ENCODE measurements at places on chromosomes 2 and 18.
A peak's percentile ranks its signal among the peaks of the same experiment; 100 is the strongest.

GRCh38 chr2:112483831-112484230, 1.9 kb downstream of the TTL start:
- DNase-seq: no peak

DNA sequence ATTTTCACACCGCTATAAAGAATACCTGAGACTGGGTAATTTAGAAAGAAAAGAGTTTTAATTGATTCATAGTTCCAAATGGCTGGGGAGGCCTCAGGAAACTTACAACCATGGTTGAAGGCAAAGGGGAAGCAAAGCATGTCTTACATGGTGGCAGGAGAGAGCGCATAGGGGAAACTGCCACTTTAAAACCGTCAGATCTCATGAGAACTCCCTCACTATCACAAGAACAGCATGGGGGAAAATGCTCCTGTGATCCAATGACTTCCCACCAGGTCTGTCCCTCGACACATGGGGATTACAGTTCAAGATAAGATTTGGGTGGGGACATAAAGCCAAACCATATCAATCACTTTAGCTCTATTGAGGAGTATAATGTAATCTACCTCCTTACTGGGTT, 53.5 kb downstream of the ABCB11 start:
- DNase-seq: no peak

GRCh38 chr2:131046918-131047652, 46.2 kb downstream of the FAM168B start:
- DNase-seq: no peak

DNA sequence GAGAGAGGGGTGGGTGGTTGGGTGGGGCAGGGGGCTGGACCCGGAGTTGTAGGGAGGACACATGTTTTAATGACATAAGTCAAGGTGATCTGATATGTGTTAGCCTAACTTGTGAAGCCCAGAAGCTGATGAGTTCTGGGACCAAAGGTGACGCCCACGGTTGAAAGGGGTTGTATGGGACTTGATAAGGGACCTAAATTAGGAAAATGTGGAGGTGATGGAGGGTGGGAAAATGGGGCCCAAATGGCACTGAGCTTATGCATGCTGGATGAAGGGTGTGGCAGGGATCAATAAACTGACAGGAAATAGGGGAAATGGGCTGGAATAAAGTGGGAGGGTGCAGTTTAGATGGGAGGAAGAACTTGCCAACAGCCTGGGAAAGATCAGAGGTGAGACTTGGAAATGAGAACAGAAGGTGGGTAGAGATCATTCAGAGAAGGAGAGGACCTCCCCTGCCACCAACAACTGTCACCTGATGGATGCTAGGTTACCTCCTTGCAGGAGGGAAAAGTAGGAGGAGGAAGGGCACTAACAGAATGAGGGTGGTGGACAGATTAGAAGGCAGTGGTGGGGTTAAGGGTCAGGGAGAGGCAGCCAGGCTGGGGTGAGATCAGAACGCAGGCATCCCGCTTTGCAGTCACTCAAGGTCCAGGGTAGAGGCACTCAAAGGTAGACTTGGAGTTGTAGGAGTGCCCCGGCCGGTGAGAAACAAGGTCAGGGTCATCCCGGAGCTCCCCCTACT, 15.3 kb downstream of the WNT10A start:
- no peak for DNase-seq

DNA sequence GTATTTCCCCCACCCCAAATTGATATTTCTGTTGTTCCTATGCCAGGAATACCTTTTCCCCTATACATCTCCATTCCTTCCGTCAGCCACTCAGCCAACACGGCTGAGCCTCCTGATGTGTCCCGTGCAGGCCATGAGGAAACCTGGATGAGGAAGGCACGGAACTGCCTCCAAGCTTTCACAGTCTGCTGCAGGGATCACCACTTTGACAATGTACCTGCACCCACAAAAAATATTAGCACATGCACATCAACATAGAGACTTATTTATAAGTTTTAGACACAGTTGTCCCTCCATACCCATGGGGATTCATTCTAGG, 101.4 kb upstream of the PPP1CB start:
- DNase-seq: no peak

DNA sequence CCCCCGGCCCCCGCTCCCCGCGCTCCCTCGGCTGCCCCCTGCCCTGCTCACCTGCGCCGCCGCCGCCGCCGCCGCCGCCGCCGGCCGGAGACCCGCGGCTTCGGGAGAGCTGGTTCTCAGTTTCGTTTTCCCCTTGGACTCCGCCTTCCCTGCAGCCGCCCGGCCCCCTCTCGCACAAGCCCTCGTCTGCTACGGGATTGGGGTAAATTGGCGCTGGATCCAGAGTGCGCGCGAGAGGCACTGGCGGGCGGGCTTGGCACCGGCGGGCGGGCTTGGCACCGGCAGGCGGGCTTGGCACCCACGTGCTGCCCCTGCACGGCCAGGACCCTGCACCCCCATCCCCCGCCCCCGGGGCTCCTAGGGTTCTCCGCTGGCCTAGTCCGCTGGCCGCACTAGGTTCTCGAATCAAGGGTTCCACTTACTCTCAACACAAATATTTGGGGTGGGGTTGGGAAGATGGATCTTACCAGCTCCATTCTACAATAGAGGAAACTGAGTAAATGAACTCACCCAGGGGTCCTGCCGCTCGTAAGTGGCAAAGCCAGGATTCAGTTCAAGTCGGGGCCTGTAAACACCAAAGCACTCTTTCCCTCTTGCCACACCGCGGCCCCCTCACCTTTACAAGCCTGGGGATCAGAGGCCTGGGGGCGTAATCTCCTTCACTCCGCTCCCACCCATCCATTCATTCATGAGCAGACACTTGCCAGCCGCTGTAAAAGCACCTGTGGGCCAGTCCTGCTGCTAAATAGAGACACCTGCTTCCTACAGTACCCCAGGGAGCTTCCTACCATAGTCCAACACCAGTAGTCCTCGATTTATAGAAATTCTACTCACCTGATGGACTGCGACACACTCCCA, at the start of gene EIF2AK2:
EIF2AK2 (minus strand) TSS at position 124 of the 858 bp plus-strand sequence. CDS start 9,174 bp downstream, outside the sequence.
- DNase-seq: peak; percentile 44

- no peak for DNase-seq
These were observed 28.6 kb downstream of the PCBP1 start for GRCh38 chr2:70115646-70116442.

GRCh38 chr2:128903637-128904036, 585.0 kb upstream of the HS6ST1 start:
- DNase-seq: no peak

GRCh38 chr2:119085613-119086012, 72.9 kb downstream of the C1QL2 start:
- DNase-seq: no peak

DNA sequence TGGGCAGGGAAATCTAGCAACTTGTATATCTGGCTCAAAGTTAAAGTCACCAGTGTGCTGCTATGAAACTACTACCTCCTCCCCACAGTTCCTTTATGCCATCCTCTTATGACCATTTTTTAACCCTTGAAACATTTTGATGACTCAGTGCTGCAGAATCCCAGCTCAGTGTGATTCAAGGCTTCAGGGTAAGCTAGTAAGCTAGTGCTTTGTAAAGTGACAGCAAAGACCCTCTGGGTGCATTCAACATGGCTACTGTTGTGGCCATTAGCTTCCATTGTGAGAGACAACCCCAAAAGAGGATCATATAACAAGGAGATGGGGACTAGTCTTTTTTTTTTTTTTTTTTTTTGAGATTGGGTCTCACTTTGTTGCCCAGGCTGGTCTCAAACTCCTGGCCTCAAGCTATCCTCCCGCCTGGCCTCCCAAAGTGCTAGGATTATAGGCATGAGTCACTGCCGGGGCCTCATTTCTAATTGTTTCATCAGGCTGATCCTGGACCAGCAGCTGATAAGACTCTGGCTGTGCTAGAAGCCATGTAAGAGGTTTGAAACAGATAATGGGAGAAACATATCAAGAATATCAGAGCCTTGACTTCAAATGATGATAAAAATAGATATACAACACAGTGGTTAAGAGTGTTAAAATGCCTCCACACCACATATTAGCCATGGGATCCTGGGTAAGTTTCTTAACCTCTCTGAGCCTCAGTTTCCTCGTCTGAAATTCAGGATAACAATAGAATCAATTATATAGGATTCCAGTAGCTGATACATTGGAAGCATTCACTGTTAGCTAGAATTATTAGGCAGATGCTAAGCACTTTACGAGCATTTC, 65.7 kb upstream of the RTN4 start:
- no peak for DNase-seq

GRCh38 chr2:173881461-173881860, 83.7 kb downstream of the SP3 start:
- DNase-seq: no peak

- DNase-seq: no peak
These were observed 81.7 kb downstream of the COL4A4 start for GRCh38 chr2:227082286-227082685.

DNA sequence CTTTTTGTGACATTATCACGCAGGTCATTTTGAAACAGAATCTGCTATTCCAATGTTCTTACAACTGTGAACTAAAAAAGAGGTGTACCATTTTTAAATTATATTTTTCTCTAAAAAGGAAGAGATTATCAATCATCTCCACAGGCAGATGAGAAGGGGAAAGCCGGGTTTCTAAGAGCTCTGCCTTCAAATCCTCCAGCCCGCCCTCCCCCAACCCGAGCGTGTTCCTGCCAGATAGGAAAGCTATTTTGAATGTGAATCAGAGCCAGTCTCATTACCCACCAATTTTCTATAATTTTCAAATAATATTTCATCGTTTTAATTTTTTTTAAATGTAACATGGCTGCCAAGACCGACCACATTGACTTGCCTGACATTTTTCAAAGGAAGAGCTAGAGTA, 65.9 kb downstream of the KCNF1 start:
- DNase-seq: no peak

GRCh38 chr2:47221039-47221438, 65.9 kb upstream of the STPG4 start:
- DNase-seq: no peak

DNA sequence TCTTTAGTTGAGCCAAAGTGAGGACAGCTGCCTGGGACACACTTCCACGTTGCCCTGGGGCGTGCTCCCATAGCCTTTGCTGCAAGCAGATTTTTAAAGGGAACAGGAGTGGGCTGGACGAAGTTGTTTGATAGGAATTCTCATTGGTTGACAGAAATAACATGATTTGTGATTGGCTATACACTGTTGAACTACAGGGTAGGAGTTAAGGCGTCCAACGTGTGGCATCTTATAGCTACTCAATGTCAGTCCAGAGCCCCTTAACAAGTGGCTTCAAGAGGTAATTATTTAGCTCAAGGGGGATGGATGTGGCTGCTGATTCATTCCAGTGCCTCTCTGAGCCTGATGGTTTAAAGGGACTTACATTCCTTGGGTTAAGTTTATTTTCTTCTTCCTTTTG, 65.5 kb downstream of the ACAA2 start:
- no peak for DNase-seq

- DNase-seq: no peak
These were observed 371.5 kb downstream of the LNPK start for GRCh38 chr2:175630280-175631244.

- DNase-seq: no peak
These were observed 70.6 kb downstream of the RPE start for GRCh38 chr2:210072922-210073509.

DNA sequence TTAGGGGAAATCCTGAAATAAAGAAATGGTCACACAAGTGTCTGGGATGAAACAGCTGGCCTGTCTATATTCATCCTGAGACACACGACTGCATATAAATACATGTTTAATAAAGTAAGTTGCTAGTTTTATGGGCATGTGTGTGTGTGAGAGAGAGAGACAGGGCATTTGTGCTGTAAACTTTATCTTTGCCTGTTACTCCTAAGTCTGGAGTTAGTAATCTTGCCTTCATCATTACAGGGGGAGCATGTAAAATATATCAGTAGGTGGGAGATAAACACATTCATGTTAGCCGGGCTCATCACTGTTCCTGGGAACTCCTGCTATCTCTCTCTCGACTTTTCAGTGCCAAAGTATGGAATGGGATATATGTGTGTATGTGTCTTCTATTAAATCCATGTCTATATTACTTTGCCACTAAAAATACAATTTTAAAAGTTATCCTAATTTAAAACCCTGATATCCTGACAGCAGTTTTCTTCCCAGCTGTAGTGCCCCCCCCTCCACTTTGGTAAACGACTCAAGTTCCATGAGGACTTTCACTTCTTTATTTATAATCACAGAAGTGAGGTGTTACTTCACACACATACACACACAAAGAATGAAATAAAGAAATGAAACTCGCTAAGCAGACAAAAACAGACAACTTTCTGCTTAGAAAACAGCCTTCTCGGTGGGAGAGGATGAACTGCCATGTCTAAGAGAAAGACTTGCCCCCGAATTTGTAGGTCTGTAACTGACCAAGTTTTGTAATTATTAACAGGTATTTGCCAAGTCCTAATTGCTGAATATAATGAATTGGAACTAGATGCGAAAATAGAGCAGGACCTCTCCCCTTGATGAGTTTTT, 947 bp downstream of the ZEB2 start:
- DNase-seq: no peak

DNA sequence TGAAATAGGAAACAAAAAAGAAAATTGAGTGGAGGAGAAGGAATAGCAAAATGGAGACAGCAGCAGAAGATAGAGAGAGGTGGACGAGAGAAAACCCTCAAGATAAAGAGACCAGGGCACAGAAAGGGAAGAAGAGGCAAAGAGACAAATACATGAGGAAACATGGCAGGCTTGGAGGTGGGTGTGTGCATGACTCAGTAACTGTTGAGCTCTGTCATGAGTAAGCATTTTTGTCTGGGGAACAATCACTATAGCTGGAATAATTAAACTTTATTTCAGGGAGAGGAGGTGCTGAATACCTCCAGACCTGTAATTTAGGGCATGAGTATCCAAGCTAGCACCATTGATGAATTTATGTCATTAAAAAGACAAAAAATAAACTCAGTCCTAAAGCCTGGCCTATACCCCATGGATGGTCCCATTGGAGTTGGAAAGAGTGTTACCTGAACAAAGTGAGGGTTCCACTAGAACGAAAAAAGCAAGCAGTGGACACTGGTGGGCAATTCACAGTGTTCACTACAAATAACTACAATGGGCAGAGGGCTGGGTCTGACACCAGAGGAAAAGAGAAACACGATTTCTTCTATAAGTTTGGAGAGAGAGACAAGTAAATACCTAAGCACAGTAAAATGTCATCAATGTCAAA, 145.5 kb downstream of the ADCYAP1 start:
- DNase-seq: no peak

DNA sequence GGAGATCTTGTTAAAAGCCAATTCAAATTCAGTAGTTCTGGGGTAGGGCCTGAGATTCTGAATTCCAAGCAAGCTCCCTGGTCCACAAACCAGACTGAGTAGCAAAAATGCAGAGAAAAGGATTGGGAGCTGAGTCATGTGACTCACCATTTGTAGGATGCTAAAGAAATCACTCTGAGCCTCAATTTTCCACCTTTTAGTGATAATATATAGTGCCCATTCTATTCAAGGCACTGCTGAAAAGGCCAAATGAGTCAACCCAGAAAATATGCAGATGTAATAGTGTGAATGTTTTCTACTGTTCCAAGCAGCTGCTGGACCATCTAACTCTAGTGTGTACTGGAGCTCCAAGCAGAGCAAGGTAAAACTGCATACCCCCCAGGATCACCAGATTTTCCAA, 47.2 kb downstream of the SLC14A2 start:
- no peak for DNase-seq

DNA sequence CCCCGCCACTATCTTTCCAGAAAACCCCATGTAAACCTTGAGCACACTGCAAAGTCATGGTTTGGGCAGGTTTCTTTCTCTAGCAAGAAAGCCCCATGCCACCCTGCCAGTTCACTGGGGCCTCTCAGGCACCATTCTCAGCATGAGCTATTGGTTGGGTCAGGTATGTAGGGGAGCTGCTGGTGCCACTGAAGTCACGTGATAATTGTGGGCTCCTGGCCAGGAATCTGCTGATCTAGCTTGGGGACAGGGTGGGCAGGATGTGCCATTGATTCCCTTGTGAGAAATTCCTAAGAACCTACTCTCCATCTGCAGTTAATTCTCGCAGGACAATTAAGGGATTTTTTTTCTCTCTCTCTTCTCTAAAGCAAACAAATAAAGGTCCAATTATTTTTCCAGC, 26.5 kb upstream of the HNMT start:
- no peak for DNase-seq

Measured in activated CD8-positive, alpha-beta memory T cell treated with anti-CD3 and anti-CD28 coated beads for 48 hours (primary cell).